NCI-H82 (cell line): ENCODE measurements at places on chromosomes 1 and 21.

DNA sequence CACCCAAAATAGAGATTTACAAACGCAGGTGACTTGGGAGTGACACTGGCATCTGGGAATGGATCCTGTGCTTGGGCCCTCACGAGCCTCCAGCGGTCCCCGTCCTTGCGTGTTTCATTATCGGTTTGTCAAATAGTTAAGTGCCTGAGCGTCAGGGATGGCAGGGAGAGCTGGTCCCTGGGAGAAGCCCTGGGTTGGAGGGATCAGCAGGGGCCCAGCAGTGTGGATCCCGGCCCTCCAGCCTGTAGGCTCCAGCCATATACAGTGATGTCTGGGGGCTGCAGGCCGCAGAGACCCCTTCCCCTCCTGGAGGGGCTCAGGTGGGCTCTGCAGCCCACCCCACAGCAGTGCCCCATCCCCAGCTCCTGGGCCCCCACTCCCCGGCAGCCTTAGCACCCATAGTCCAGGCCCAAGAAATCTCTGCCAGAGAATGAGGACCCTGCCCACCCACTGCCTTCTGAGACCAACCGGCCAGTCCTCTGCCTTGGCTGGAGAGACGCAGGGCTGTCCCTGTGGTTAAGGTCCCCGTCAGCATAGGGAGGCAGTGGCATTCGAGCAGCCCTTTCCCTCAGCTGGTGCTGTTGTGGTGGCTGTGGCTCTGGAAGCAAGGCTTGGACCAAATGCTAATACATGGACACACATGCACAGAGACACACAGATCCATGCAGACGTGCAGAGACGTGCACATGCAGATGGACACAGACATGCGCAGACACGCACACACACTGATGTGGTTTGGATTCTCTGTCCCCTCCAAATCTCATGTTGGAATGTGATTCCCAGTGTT lies 2.4 kb upstream of the SLC19A1 start:
- DNase-seq, result no peak

DNA sequence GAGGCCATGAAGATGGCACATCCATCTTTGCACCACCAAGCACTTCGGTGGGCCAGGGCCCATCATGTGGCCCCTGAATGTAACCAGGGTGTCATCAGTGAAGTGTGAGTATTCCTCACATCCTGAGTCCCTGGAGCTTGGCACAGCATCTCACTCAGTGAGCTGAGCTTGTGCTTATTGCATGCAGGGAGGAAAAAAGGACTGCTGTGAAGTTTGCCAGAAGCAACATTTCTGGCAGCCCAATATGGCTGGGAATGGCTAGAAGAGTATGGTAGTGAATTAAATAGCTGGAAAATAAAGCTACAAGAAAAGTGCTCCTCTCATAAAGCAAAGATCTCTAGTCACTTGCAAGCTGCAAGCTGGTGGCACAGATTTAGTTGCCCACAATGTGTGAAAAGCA lies 109.3 kb downstream of the TNFSF18 start:
- DNase-seq, result no peak

GRCh38 chr1:172342584-172343239 lies 77.8 kb upstream of the C1orf105 start:
- DNase-seq, result no peak

- DNase-seq, result no peak
Observed at GRCh38 chr1:44713321-44713781, 17.6 kb downstream of the RNU5D-1 start.

- no peak for DNase-seq
Observed at GRCh38 chr1:210814382-210815123, 319.4 kb downstream of the KCNH1 start.

GRCh38 chr21:35057428-35057827 lies 8.3 kb upstream of the RUNX1 start:
- DNase-seq, result no peak

DNA sequence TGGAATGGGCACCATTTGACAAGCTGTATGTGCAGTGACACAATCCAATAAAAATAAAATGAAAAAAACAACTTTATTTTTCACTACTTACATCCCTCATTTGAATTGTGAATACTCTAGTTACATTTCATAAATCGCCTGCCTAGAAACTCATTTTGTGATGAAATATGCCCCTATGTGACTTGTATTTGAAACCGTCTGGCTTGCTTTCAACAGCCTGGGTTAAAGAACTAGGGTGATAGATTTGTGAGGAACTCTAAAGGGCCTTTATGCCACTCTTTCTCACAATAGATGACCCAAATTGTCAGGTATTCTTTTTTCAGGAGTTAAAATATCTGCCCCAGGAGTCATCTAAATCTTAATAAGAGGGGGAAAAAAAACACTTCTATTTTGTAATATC lies 137.9 kb downstream of the DAB1 start:
- no peak for DNase-seq
